ENCODE measurements at places on chromosomes 3 and 15.

DNA sequence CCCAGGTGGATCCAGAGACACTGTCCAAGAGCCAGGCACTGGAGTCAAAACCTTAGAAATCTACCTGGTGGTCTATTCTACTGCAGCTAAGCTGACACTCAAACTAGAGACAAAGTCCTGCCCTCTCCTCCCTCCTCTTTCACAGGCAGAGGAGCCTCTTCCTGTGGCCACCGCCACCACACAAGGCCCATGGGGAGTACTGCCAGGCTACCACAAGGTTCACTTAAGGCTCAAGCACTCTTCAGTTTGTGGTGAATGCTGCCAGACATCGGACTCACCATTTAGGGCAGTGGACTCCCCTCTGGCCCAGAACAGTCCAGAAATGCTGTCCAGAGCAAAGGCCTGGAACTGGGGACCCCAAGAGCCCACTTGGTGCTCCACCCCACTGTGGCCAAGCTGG lies 160.9 kb downstream of the ADAMTS17 start:
- DNase-seq: no peak

GRCh38 chr3:74287557-74287956 lies 326.9 kb downstream of the CNTN3 start:
- no peak for DNase-seq

DNA sequence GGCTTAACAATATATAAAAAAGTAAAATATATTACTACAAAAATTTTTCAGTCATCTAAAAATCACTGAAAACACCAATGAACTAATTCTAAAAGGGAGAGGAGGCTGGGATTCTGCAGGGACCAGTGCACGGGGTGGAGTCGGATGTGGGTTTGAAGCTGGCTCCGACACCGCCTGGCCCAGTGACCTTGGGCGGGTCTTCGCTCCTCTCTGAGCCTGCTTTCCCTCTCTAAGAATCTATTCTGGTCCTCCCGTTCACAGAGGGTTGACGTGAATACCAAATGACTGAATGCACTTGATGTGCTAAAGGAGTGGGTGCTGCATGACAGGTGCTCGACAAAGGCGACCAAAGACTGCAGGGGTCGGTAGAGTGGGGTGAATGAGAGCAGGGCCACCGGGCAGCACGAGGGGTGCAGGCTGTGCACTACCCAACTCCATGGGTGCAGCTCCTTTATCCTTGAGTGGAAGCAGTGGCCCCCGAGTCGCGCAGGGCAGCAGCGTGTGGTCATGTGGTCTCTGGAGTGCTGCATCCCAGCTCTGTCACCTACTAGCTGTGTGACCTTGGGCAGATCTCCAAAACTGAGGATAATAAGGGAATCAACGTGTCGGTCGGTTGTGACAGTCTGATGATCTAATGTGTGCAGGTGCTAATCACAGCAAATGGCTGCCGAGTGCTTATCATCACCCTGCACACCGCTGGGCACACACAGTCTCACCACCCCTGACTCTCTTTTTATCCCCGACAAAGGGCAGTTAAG lies 8.6 kb upstream of the IQSEC1 start:
- DNase-seq: no peak

GRCh38 chr3:87426918-87427317 lies 150.5 kb upstream of the POU1F1 start:
- no peak for DNase-seq

GRCh38 chr15:75164625-75165350 lies 36.9 kb upstream of the C15orf39 start:
- DNase-seq: no peak

DNA sequence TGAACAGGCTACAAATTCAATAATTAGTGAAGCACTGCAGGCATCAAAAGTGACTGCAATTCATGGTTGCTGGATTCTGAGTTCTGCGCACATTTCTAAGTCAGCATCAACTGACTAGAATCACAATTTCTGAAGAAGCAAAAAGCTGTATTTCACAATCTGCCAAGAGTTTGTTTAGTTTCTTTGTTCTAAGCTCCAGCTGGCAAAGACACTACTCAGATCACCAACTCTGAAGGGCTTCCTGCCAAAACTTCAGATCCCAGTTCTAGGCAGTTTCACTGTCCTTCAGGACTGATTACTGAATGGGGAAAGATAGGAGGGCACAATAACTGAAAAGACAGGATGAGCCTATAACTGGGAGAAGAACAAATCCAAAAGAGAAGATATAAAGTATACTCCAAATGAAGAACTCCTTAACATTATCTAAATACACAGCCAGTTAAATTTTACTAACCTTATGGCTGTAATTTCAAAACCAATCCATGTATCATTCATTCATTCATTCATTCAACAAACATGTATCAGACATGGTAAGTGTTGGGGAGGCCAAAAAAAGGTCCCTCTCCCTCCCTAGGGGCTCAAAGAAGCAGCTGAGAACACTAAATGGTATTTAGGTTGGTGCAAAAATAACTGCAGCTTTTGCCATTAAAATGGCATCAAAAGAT lies 17.1 kb downstream of the TJP1 start:
- no peak for DNase-seq

Data from HTR-8/SVneo (cell line).